Body of pancreas (tissue), 4 donors: ENCODE measurements at places on chromosomes 11 and 22.
A peak's percentile ranks its signal among the peaks of the same experiment; 100 is the strongest.

- H3K4me3 ChIP-seq, result no peak overlapping the region
- no peak overlapping the region for H3K27ac ChIP-seq
- H3K27me3 ChIP-seq, result no peaks in the 10 kb centered on the region
- peak; percentile 26 for DNase-seq
Measured at GRCh38 chr22:43094085-43094484, 4.9 kb upstream of the TTLL1 start.

DNA sequence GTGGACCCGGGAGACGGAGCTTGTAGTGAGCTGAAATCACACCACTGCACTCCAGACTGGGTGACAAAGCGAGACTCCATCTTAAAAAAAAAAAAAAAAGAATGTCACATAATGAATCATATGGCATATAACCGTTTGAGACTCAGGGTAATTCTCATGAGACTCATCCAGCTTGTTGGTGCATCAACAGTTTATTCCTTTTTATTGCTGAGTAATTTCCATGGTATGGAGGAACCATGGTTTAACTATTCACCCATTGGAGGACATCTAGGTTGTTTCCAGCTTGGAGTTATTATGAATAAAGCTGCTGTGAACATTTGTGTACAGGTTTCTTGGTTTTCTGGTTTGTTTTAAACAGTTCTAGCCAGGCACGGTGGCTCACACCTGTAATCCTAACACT lies 25.3 kb downstream of the PPARA start:
- no peak overlapping the region for H3K4me3 ChIP-seq
- H3K27ac ChIP-seq, result no peak overlapping the region

DNA sequence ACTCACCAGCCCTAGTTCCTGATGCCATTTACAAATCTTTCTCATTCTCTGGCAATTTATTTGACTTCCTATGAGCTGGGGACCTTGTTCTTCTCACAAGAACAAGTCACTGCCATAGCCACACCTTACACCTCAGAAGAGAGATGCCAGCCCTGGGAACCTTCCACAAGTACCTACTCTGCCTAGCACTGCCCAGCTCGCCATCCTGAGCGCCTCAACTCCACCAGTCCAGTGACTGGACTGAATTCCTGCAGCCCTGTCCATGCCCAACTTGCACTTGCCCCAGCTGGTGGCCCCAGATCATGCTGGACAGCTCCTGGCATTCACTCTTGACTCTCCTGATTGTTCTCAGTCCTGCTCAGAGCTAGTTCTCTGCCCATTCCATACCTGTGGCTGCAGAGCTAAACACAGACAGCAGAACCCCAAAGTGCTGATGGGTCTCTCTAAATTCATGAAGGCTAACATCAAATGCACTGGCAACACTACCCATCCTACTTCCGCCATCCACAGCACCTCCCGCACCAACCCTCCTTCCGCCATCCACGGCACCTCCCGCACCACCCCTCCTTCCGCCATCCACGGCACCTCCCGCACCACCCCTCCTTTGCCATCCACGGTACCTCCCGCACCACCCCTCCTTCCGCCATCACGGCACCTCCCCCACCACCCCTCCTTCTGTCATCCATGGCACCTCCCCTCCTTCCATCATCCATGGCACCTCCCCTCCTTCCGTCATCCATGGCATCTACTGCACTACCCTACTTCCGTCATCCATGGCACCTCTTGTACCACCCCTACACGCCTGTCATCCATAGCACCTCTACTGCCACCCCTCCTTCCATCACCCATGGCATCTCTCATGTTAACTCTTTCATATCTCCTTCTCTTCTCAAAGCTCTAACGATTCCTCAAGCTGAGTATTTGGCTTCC lies 23.6 kb upstream of the SLC25A1 start:
- H3K36me3 ChIP-seq, result no peaks in the 10 kb centered on the region
- no peak for DNase-seq
- H3K27me3 ChIP-seq, result no peaks in the 10 kb centered on the region
- no peak overlapping the region for H3K27ac ChIP-seq
- no peak overlapping the region for H3K4me3 ChIP-seq

GRCh38 chr22:29509298-29509697 lies 29.3 kb downstream of the NEFH start:
- DNase-seq, result no peak
- peaks cover 16% of the 10 kb centered on the region for H3K36me3 ChIP-seq
- H3K27me3 ChIP-seq, result no peaks in the 10 kb centered on the region
- H3K27ac ChIP-seq, result no peak overlapping the region

- H3K4me1 ChIP-seq, result no peaks in the 10 kb centered on the region
- no peaks in the 10 kb centered on the region for H3K27me3 ChIP-seq
- DNase-seq, result no peak
- no peak overlapping the region for H3K27ac ChIP-seq
Measured at GRCh38 chr11:103792981-103793468, 243.4 kb upstream of the DDI1 start.

- H3K4me3 ChIP-seq, result no peak overlapping the region
- no peaks in the 10 kb centered on the region for H3K36me3 ChIP-seq
- no peak for DNase-seq
Measured at GRCh38 chr11:77470504-77470903, 3.4 kb downstream of the PAK1 start.

GRCh38 chr11:65254724-65255123 lies 7.0 kb upstream of the POLA2 start:
- H3K27ac ChIP-seq, result no peak overlapping the region
- no peaks in the 10 kb centered on the region for H3K27me3 ChIP-seq
- no peak for DNase-seq

- no peak overlapping the region for H3K27ac ChIP-seq
- H3K27me3 ChIP-seq, result no peaks in the 10 kb centered on the region
- no peaks in the 10 kb centered on the region for H3K36me3 ChIP-seq
- H3K4me1 ChIP-seq, result no peaks in the 10 kb centered on the region
- DNase-seq, result no peak
Measured at GRCh38 chr11:79308429-79308828, 132.4 kb downstream of the TENM4 start.
